ENCODE measurements at places on chromosomes 7 and 10.

- no peak for ATAC-seq
Observed at GRCh38 chr10:119478111-119478802, 64.3 kb downstream of the RGS10 start.

GRCh38 chr10:16934461-16934860 is 117.2 kb upstream of the RSU1 start:
- no peak for ATAC-seq

DNA sequence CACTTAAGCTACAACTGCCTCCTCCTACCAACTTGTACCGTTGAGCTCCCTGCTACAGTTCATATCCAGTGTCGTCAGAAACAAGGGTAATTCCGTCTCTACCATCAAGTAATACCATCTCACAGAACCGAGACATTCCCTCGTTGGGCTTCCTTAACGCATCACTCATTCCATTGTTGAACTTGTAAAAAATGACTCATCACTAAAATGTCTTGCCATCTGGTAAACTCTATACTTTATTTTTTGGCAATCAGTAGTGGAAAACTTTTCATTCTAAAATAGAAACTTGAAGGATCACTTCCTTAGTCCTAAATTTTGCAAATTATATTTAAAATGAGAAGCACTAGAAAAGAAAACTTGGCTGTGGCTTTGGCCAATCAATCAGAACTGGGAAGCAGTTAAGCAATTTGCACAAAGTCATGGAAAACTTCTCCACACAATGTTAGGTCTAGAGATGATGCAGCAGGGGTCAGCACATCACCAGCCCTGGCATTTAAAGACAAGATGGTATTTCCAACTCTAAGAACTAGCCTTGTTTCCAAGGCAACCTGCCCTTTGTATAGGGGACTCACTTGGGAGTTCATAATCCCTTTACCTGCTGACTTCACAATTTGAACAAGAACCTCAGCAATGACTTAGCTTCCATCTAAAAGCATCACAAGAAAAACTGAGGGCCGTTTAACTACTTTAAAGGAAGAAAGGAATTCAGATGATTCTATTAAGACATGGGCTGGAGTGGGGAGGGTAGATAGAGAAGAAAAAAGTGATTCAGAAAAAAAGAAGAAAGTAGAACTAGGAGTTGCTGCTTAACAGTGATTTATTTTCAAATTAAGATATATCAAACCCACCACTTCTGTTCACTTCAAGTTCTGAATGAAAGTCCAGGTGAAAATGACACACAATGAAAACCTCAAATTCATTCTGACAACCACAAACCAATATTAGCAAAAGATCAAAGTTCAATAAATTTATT is 288.1 kb downstream of the PARD3 start:
- ATAC-seq, result peak; percentile 64

DNA sequence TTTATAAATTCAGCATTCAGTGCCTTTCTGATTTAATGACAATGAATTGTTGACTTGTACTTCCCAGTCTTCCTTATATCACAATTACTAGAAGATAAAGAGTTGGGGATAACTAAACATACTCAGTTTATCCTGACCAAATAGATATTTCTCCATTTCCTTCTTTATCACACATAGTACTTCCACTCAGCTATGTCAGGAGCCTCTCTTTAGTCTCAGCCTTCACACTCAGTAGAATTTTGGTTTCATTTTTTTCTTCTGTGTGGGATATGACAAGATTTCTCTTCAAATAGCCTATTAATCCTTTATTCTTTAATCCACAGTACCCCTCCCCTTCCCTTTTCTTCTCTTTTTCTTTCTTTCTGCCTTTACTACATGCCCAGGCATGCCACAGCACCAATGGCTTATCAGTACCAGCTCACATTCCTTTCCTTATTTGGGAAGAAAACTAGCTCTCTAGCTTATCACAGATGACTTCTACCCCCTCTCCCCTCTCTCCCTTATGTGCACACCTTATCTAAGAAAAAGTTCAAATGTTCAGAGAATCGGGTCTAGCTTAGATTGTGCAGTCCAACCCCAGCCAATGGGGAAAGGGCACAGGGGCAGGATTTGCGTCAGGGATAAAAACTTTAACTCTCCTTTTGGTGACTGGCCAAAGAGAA is 109.0 kb downstream of the PHF14 start:
- no peak for ATAC-seq

DNA sequence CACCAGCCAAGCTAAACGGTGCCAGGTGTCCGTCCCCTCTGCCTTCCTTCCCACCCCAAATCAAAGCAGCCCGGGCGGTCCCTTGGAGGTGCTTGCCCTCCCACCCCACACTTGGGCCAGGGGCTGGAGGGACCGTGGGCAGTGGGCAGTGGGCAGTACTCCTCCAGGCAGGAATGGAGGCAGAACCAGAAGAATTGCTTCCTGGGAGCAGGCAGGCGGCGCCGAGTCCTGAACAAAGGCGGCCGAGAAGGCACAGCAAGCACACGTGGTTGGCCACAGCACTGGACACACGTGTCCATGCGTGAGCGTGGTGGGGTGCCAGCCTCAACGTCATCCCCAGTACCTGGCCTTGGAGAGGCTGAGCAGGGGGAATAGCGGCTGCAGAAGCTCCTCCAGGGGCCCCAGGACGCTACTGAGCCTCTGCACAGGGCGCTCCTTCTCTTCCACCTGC is 48.4 kb upstream of the NKX6-2 start:
- ATAC-seq, result no peak

DNA sequence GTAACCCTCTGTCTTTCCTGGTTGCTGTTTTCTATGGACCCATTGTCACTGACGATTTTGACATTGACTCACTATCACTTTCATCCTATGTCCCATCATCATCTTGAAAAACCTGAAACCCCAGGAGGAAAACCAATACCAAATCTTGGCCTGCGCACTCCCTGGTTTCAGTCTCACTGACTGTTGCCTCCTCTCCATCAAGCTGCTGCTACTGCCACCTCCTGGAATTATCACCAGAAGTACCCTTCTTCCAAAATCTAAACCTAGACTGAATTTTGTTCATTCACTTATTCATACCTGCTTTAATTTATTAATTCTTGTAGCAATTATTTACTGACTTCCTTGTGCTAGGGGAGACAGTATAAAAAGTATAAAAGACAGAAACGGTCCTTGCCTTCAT is 44.5 kb upstream of the ACBD5 start:
- ATAC-seq, result no peak

GRCh38 chr10:45456233-45456632 is 82.2 kb downstream of the ALOX5 start:
- no peak for ATAC-seq

Data from motor neuron (in vitro differentiated cells).